ENCODE measurements at places on chromosomes 4 and X.

DNA sequence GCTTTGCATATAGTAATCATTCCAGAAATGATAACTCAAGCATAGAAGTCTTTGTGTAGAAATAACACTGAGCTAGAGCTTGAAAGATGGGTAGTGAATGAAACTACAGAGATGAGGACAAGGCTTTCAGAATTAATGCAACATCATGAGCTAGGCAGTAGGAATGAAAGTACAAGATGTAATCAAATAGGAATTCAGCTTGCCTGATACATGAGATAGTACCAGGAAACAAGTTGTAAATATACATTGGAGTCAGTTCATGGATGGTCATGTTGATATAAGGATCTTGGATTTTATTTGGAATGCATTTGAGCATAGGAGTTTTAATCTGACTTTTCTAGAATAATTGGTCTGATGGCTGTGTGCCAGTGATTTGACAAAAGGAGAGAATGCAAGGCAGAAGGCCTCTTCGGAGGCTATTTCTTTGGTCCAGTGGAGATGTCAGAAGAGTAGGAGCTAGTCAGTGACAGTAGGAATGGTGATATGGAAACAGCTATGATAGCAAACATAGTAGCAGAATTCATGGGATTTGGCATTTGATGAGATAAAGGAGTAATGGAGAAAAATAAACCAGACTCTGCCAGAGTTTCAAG lies 206.4 kb upstream of the PACRGL start:
- DNase-seq, result no peak

GRCh38 chr4:71453531-71453930 lies 114.7 kb downstream of the SLC4A4 start:
- no peak for DNase-seq

- DNase-seq, result no peak
These were observed 140.6 kb downstream of the ARSF start for GRCh38 chrX:3181846-3182245.

DNA sequence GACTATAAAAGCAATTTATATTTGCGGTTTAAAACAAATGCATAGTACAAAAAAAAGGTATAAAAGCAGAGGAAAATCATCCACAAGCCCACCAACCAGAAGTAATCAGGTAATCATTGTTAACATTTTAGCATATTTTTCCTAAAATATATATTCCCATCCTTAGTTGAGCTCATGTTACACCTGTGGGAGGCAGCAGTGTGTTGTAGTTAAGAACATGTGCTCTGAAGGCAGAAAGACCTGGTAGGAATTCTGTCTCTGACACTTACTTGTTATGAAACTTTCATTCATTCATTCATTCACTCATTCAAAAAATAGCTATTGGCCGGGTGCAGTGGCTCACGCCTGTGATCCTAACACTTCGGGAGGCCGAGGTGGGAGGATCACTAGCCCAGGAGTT lies 15.4 kb upstream of the CDKL5 start:
- DNase-seq, result no peak

- DNase-seq, result no peak
These were observed 20.3 kb downstream of the FGF13 start for GRCh38 chrX:138691186-138691585.

GRCh38 chrX:66200050-66200664 lies 36.1 kb downstream of the HEPH start:
- no peak for DNase-seq
